ENCODE measurements at places on chromosomes 13 and 19.

DNA sequence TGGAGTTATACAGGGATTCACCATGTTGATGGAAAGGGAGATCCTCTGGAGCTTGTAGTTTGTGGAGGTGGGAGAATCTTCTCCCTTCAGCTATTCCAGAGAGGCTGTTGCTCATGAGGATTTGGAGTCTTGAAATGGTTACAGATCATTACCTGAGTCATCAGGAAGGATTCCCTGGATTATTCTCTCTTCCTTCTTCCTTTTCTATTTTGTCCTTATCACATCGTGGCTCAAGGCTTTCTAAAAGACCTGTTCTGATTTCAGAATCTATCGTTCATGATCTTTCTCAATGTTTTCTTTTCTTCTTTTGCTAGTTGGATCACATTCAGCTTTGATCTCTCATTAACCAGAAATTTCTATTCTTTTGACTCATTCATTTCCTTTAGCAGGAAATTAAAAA, 196.0 kb downstream of the KLF5 start:
- DNase-seq, result no peak

DNA sequence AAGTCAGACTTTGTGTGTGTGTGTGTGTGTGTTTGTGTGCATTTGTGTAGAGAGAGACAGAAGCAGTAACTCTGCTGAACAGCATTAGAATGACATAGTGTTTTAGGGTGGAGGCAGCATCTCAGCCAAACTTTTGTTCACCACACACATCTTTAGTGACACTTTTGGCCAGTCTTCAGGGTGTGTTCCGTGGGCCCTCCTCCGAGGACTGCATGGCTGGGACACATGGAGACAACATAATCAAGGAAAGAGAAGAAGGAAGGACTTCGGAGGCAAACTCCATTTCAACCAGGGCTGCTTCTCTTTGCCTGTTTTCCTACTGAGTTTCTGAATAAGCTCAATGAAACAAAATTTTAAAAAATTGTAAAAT, 205.1 kb downstream of the LHFPL6 start:
- DNase-seq, result no peak

DNA sequence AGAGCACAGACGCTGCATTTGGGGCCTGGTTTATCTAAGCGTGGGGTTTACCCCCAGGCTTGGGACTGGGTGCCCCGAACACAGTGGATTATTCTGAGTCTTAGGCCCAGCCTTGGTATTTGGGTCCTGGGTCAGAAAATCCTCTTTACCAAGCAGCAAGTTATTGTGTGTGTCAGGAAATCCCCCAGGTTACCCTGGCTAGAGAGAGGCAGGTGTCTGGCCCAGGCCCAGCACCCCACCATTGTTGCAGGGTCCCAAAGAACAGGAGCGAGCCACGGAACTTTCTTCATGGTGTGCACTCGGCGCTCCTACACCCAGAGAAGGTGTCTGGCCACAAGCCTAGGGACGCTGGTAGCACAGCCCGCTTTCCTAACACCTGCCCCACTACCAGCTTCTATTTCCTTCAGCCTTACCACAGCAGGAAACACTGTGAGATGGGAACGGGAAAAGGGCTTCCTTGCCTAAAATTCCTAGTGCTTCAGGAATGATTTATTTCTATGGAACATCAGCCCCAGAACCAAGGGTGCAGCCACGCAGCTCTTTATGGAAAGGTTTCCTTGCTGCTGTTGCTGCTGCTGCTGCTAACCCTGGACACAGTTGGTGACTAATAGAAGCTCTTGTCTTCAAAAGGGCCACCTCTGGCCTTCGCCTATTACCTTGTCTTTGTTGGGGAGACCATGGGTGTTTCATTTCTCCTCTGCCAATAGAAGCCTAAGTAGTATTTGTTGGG, 7.4 kb upstream of the CDX2 start:
- no peak for DNase-seq

GRCh38 chr19:12453495-12453894, 12.7 kb upstream of the ZNF443 start:
- DNase-seq, result no peak

- no peak for DNase-seq
Measured at GRCh38 chr13:95349267-95349666, 48.0 kb upstream of the ABCC4 start.

DNA sequence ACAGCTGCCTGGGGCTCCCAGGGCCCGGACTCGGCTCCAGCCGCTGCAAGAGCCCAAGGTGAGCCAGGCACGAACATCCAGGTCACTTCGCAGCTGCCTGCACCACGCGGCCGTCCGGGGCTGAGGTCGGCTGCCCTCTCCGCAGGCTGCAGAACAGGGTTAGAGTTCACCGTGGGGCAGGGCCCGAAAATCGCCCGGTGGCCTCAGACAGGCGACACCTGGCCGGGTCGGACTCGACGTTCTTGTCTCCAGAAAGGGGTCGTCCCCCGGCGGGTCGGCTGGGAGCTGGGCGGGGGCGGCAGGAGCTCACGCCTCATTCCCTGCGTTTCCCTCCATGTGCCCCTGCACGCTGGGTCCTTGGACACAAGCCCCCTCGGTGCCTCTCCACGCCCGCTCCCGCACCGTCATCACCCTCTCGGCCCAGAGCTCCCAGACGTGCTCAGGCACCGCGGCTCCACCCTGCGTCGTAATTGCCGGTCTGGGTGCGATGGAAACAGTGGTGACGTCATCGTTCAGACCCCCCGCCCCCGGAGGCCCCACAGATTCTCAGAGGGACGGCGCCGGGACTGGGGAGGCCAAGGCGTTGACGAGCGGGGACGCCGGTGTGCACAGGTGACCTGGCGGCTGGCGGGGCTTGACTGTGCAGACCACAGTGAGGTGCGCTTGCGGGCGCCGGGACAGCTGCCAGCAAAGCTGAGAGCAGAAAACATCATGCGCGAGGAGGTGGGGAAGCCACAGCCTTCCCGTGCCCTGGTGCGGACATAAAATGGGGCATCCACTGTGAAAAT, 4.0 kb upstream of the GRIN3B start:
- DNase-seq, result peak; percentile 46

- DNase-seq, result no peak
Measured at GRCh38 chr13:111909501-111909900, 157.4 kb upstream of the SOX1 start.

DNA sequence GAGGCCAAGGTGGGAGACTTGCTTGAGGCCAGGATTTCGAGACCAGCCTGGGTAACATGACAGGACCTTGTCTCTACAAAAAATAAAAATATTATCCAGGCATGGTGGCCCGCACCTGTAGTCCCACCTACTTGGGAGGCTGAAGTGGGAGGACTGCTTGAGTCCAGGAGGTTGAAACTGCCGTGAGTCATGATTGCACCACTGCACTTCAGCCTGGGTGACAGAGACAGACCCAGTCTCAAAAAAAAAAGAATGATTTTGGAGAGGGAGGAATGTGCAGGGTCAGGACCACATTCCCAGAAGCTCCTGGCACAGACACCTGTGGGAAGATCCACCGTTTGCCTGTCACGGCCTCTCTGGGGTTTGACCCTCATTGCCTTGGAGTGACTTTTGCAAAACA, 9.3 kb upstream of the BAX start:
- no peak for DNase-seq

DNA sequence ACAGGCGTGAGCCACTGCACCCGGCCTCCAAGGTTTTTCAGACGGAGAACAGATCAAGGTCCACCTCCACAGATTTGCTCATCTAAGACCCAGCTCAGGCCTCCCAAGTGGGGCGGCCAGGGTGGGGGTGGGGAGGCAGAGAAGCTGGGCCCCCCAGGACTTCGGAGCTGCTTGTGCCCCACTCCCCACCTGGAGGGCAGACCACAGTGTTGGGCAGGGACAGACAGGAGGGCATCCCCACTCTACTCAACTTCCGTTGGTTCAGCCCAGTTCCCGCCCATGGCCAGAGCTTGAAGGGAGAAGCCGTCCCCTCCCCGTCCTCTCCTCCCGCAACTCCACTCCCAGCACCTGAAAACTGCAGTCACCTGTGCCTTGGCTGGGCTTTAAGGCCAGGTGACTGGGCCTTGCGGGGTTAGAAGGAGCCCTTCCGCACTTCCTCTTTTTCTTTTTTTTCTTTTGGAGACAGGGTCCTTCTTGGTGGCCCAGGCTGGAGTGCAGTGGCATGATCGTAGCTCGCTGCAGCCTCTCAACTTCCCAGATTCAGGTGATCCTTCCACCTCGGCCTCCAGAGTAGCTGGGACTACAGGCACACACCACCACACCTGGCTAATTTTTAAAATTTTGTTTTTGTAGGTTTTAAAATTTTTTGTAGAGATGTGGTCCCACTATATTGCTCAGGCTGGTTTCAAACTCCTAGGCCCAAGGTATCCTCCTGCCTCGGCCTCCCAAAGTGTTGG, 734 bp upstream of the LRRC8E start:
- DNase-seq, result no peak

DNA sequence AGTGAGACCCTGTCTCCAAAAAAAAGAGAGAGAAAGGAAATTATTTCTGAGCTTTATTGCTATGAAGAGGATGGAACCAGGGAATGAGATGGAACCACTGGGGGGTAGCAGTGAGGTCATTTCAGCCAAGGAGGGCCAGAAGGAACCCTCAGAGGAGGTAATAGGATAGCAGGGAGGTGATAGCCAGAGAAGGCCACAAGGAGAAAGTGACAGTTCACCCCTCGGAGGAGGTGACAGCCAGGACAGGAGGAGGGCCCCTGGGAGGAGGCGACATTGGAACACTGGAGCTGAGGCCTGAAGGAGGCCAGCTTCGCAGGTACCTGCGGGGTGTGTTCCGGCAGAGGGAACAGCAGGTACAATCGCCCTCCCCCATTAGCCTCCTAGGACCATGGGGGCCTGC, 675 bp upstream of the PGPEP1 start:
- no peak for DNase-seq

- DNase-seq, result no peak
Measured at GRCh38 chr13:84191139-84191538, 308.9 kb upstream of the SLITRK1 start.

DNA sequence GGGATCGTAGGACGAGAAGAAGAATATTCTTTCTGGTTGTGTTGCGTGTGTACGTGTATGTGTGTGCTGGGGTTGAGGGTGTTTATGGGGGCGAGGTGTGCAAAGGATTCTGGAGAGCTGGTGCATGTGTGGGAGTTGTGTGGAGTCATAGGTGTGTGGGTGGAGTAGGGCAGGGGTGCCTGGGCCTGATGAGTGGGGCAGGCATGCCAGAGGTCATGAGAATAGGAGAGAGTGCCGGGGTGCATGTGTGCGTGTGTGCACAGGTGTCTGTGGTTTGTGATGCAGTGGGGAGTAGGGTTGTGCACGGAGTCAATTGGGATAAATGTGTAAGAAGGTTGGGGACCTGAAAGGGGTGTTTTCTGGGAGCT, 649 bp downstream of the TMEM91 start:
- DNase-seq, result no peak

GRCh38 chr13:23722726-23723453, 152.7 kb downstream of the TNFRSF19 start:
- DNase-seq, result no peak

DNA sequence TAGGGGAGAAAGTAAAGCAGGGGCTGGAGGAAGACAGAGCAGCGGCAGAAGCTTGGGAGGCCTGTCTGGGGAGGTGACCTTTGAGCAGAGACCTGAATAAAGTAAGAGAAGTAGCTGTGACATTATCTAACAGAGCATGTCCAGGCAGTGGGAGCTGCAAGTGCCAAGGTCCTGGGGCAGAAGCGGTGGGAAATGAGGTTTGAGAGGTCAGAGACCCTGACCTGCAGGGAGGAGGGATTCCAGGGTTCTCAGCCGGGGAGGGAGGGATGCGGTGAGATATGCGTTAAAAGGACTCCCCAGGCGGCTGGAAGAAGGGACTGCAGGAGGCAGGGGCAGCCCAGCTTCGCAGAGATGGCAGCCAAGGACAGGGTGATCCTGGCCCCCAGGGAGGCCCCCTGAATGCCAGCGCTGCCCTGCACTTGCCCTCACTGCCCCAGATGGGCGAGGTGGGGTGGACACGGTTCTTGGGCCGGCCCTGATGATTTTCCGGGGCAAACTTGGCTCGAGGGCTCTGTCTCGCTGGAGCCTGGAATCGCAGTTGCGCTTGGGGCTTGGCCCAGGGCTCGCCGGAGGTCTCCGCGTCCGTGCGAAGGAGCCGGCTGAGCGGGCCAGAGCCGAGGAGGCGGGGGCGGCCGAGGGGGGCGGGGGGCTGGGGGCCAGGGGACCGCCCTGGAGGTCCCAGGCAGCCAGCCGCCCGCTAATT, 3.2 kb downstream of the CRLF1 start:
- DNase-seq, result no peak

DNA sequence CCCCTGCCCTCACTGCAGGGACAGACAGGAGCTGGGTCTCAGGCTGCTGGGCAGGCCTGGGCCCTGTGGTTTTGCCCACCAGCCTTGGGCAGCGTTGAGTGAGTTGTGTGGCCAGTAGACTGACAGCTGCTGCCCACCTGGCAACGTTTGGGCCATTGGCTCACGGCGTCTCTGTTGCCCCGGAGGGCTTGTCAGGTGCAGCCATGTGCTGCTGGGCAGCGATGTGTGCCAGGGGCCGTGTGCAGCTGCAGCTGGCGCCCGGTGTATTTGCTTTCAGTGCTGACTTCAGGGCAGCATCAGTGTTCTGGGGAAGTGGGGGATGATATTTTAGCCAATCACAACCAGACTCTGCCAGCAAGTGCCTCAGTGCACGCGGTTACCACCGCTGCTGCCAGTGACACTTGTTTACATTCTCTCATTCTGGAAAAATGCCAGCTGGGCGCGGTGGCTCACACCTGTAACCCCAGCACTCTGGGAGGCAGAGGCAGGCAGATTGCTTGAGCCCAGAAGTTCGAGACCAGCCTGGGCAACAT, 10.6 kb downstream of the FZR1 start:
- no peak for DNase-seq

- DNase-seq, result no peak
Measured at GRCh38 chr13:20140487-20140886, 20.4 kb downstream of the GJA3 start.

GRCh38 chr19:4556597-4557127, 2.8 kb downstream of the SEMA6B start:
- DNase-seq, result no peak

DNA sequence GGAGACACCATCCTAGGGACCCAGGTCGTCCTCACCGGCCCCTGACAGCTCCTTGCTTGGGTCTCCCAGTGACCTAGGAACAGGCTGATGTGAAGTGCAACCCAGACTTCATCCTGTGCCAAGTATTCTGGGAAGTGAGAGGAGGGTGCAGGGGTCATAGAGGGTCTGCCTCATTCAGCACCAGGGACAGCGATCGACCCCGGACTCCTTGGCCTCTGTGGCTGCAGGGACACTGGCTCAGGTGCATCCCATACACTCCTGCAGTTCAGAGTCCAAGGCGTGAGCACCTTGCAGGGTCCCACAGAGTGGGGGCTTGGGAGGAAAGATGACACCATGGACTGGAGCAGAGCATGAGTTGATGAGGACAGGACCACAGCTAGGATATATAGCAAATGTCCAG, 10.0 kb upstream of the OR10H2 start:
- DNase-seq, result no peak

All from activated T-cell treated with anti-CD3 and anti-CD28 coated beads for 4 hours (primary cell).